Activated naive CD4-positive, alpha-beta T cell treated with anti-CD3 and anti-CD28 coated beads, Interleukin-2, amount 10 ng/mL, durations not matched to agents 5 hours and 36 hours (primary cell): ENCODE measurements at places on chromosomes 7 and 10. TPM values are rescaled to one million over a fixed set of nuclear protein-coding genes. Genes with fewer than 3 reads are reported as not detected.

LRRC61 gene
- total RNA-seq, result 15.3 TPM

CPA4 gene
- not detected for total RNA-seq

WDR86 gene
- not detected for total RNA-seq

SFRP5 gene
- not detected for total RNA-seq

CRHR2 gene
- total RNA-seq, result not detected

OR2A7 gene
- 4.5 TPM for total RNA-seq

COL13A1 gene
- total RNA-seq, result not detected
